CD14-positive monocyte (primary cell): ENCODE measurements at places on chromosomes 2 and 18. TPM values are rescaled to one million over a fixed set of nuclear protein-coding genes. Genes with fewer than 3 reads are reported as not detected.

DNA sequence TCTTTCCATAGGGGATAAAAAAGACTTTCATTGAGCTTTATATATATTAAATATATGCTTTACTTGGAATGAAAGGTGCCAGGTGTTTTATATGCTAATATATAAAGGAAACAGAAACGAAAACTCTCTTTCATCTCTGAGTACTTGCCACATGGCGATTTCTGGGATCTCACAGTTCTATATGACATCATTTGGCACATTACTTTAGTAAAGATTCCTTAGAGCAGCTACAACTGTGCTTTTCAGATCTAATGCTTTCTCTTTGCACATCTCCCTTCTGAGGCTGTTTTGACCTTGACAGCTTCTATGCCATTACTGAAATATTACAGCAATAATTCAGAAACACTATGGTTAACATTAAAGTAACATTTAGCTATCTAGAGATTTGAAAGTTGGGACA, 1082.9 kb upstream of the CDH2 start:
- H3K36me3 ChIP-seq = no peaks in the 10 kb centered on the region
- no peaks in the 10 kb centered on the region for H3K27me3 ChIP-seq
- DNase-seq = no peak
- no peak overlapping the region for H3K4me3 ChIP-seq
- no peak overlapping the region for H3K27ac ChIP-seq
- H3K4me1 ChIP-seq = no peaks in the 10 kb centered on the region

GRCh38 chr2:6525475-6525964, 340.2 kb downstream of the CMPK2 start:
- H3K36me3 ChIP-seq = no peaks in the 10 kb centered on the region
- no peak for DNase-seq
- no peak overlapping the region for H3K4me3 ChIP-seq
- H3K27me3 ChIP-seq = no peaks in the 10 kb centered on the region

- H3K27me3 ChIP-seq = no peaks in the 10 kb centered on the region
- no peak for DNase-seq
- H3K36me3 ChIP-seq = no peaks in the 10 kb centered on the region
- no peaks in the 10 kb centered on the region for H3K4me1 ChIP-seq
- no peak overlapping the region for H3K4me3 ChIP-seq
- H3K27ac ChIP-seq = no peak overlapping the region
Measured at GRCh38 chr18:55665506-55665905, 77.5 kb upstream of the TCF4 start.

GRCh38 chr2:168147830-168148794, 99.3 kb downstream of the STK39 start:
- no peak overlapping the region for H3K27ac ChIP-seq
- no peak for DNase-seq
- no peaks in the 10 kb centered on the region for H3K27me3 ChIP-seq
- no peak overlapping the region for H3K4me3 ChIP-seq
- H3K36me3 ChIP-seq = peaks cover 14% of the 10 kb centered on the region

GRCh38 chr2:152097801-152098495, 896 bp downstream of the CACNB4 start:
- H3K27me3 ChIP-seq = peaks cover 22% of the 10 kb centered on the region
- no peaks in the 10 kb centered on the region for H3K36me3 ChIP-seq
- H3K4me3 ChIP-seq = peak overlapping the region; percentile 44
- H3K27ac ChIP-seq = no peak overlapping the region
- H3K4me1 ChIP-seq = peaks cover 20% of the 10 kb centered on the region
- no peak for DNase-seq

- H3K36me3 ChIP-seq = no peaks in the 10 kb centered on the region
- no peak overlapping the region for H3K4me3 ChIP-seq
- DNase-seq = no peak
- H3K4me1 ChIP-seq = no peaks in the 10 kb centered on the region
Measured at GRCh38 chr2:14790041-14790640, 157.6 kb downstream of the LRATD1 start.

GRCh38 chr2:104595576-104595975, 258.3 kb upstream of the POU3F3 start:
- H3K4me1 ChIP-seq = peaks cover 10% of the 10 kb centered on the region
- no peak overlapping the region for H3K4me3 ChIP-seq
- H3K27ac ChIP-seq = no peak overlapping the region
- no peak for DNase-seq
- H3K36me3 ChIP-seq = no peaks in the 10 kb centered on the region

- H3K27me3 ChIP-seq = no peaks in the 10 kb centered on the region
- H3K36me3 ChIP-seq = no peaks in the 10 kb centered on the region
- no peak for DNase-seq
Measured at GRCh38 chr2:217783243-217783642, 219.6 kb downstream of the TNS1 start.

DNA sequence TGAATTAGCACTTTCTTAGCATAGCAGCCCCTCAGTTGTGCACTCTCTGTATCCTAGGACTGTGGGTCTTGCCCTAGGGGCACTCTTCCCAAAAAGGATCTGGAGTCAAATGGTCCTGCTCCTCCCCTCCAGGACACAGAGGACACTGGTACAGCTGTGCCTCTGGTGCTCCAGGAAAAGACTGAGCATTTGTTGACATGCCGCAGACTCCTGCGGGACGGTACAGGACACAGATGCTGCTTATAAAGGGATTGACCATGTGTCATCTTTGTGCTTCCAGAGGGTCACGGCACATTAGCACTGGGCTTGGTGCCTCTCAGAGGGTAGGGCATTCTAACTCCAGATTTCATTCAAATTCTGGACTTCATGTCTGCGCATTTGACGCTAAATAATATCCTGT, 110.5 kb downstream of the KLF7 start:
- DNase-seq = no peak
- H3K4me1 ChIP-seq = peaks cover 14% of the 10 kb centered on the region
- H3K36me3 ChIP-seq = no peaks in the 10 kb centered on the region
- H3K4me3 ChIP-seq = no peak overlapping the region

Gene COL3A1
- polyA plus RNA-seq = not detected

Gene POTEI
- 0.03 TPM in 1 of 2 replicates, not detected in the other for polyA plus RNA-seq

Gene HMSD
- polyA plus RNA-seq = not detected

Gene TIMM21
- 11.0 TPM for polyA plus RNA-seq

Gene DGKD
- polyA plus RNA-seq = 14.5 TPM

Gene LOXHD1
- polyA plus RNA-seq = 0.33 TPM
